Naive thymus-derived CD8-positive, alpha-beta T cell (primary cell): ENCODE measurements at places on chromosomes 2 and 18.
A peak's percentile ranks its signal among the peaks of the same experiment; 100 is the strongest.

DNA sequence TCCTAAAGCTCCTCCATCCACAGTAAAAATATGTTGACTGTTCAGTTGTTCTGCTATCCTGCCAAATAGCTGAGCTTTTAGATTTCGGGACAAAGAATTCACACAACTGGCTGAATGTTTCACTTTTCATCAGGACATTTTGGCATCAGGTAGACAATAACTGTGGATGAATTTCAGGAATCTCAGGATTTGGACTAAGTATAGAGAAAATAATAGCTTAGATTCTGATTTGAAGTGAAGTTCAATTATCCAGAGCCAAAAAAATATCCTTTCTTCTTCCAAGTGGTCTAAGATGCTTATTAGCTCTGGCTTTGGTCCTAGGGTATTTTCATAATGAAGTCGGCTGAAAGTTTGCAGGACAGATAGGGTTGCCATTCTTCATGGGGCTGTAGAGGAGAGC lies 16.1 kb downstream of the KCNE4 start:
- no peaks in the 10 kb centered on the region for H3K4me1 ChIP-seq
- no peaks in the 10 kb centered on the region for H3K36me3 ChIP-seq
- H3K27me3 ChIP-seq, result peaks cover 13% of the 10 kb centered on the region
- no peak overlapping the region for H3K27ac ChIP-seq
- DNase-seq, result no peak

- peak overlapping the region; percentile 100 for H3K27ac ChIP-seq
- no peaks in the 10 kb centered on the region for H3K27me3 ChIP-seq
- peak overlapping the region; percentile 100 for H3K4me3 ChIP-seq
- peak; percentile 35 for DNase-seq
- no peaks in the 10 kb centered on the region for H3K36me3 ChIP-seq
- peaks cover 18% of the 10 kb centered on the region for H3K4me1 ChIP-seq
Observed at GRCh38 chr2:74481961-74482800, 617 bp downstream of the CCDC142 start.

GRCh38 chr2:37573451-37574388 lies 97.7 kb downstream of the CDC42EP3 start:
- no peak overlapping the region for H3K27ac ChIP-seq
- H3K27me3 ChIP-seq, result no peaks in the 10 kb centered on the region
- no peaks in the 10 kb centered on the region for H3K36me3 ChIP-seq
- DNase-seq, result no peak
- H3K4me3 ChIP-seq, result no peak overlapping the region

DNA sequence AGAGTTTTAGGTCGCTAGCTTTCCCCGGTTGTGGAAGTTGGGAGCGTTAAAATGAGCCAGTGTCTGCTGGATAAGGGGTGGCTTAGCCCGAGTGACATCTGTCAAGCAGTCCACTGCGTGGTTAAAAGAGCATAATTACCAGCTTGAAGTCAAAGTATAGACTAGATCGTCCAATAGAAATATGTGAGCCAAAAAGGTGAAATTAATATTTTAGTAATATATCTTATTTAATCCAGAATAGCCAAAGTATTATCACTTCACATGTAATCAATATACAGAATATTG lies 654 bp downstream of the COMMD1 start:
- no peak for DNase-seq
- no peaks in the 10 kb centered on the region for H3K27me3 ChIP-seq
- peak overlapping the region; percentile 97 for H3K27ac ChIP-seq
- H3K36me3 ChIP-seq, result peaks cover 5% of the 10 kb centered on the region
- peak overlapping the region; percentile 96 for H3K4me3 ChIP-seq

DNA sequence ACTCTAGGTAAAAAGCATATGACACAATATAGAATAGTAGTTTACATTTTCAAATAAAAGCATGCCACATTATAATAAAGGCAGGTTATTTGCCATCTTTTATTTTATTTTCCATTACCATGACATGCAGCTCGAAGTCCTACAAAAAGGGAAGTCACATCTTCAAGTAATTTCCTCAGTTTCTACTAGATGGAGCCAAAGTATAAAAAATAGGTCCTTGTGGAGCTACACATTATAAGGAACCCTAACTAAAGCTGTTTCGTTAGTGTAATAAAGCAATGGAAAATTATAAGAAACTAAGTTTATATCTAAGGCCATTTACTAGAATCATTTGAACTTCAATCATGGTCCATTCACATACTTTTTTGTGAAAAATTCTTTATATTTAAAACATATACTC lies 674.5 kb downstream of the KCNJ3 start:
- DNase-seq, result no peak
- no peaks in the 10 kb centered on the region for H3K27me3 ChIP-seq
- no peaks in the 10 kb centered on the region for H3K36me3 ChIP-seq
- H3K27ac ChIP-seq, result no peak overlapping the region
- H3K4me1 ChIP-seq, result no peaks in the 10 kb centered on the region
- no peak overlapping the region for H3K4me3 ChIP-seq

GRCh38 chr18:26004832-26005231 lies 85.6 kb downstream of the SS18 start:
- no peak overlapping the region for H3K4me3 ChIP-seq
- H3K27me3 ChIP-seq, result no peaks in the 10 kb centered on the region
- no peaks in the 10 kb centered on the region for H3K4me1 ChIP-seq
- H3K36me3 ChIP-seq, result no peaks in the 10 kb centered on the region
- DNase-seq, result no peak

GRCh38 chr2:21773168-21773567 lies 649.4 kb downstream of the TDRD15 start:
- H3K4me1 ChIP-seq, result no peaks in the 10 kb centered on the region
- no peak overlapping the region for H3K27ac ChIP-seq
- peaks cover 4% of the 10 kb centered on the region for H3K36me3 ChIP-seq
- no peak for DNase-seq
- H3K27me3 ChIP-seq, result no peaks in the 10 kb centered on the region
- H3K4me3 ChIP-seq, result no peak overlapping the region

DNA sequence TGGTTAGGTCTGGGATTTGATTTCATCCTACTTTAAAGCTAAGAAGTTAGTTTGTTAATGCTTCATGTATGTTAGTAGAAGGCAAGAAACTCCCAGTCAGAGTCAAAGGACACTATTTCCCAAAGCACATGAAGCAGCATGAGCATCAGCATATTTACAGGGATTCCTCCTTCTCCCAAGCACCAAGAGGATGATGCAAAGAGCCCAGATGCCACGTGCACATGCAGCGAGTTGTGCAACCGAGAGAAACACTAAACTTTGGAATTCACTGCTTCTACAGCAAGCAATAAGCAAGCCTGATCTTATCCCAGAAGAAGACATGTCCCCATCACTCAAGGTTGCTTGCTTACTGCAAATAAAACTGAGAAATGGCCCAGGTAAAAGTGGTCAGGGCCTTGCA lies 32.5 kb downstream of the CPO start:
- peaks cover 6% of the 10 kb centered on the region for H3K27me3 ChIP-seq
- H3K4me1 ChIP-seq, result no peaks in the 10 kb centered on the region
- DNase-seq, result no peak
- no peak overlapping the region for H3K4me3 ChIP-seq
- no peaks in the 10 kb centered on the region for H3K36me3 ChIP-seq

DNA sequence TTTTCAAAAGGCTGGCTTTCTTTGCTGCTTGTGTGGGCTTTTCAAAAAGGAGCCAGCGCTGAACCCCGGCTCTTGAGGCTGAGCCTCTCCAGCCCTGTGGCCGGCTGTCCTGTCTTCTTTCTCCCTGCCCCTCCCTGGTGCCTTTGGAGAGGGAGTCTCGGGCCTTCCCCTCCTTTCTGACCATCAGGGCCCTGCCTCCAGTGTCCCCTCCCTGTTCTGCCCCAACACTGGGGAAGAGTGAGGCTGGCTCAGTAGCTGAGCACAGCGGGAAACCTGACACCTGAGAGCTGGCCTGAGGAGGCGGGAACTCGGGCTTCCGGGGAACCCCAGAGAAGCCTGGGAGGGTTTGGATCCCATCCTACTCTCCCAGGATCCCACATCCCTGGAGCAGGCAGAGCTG lies 232.1 kb downstream of the LOXHD1 start:
- no peaks in the 10 kb centered on the region for H3K27me3 ChIP-seq
- DNase-seq, result no peak
- no peak overlapping the region for H3K27ac ChIP-seq
- no peak overlapping the region for H3K4me3 ChIP-seq
- no peaks in the 10 kb centered on the region for H3K36me3 ChIP-seq
- peaks cover 2% of the 10 kb centered on the region for H3K4me1 ChIP-seq

GRCh38 chr18:58911241-58911640 lies 46.6 kb downstream of the ZNF532 start:
- no peak for DNase-seq
- H3K4me1 ChIP-seq, result no peaks in the 10 kb centered on the region

DNA sequence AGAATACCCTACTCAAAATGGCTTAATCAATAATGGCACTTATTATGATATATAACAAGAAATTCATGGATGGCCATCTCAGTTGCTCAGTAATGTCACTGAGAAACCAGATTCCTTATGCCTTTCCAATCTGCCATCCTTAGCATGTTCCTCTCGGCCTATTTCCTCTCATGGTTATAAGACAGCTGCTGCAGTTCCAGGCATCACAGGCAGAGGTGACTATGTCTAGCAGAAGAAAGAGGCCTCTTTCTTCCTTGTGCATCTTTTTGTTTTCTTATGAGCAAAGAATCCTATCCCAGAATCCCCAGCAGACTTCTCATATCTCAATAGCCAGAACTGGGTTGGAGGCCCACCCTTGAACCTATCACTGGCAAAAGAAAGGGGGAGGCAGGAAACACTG lies 310.6 kb upstream of the SPRED2 start:
- H3K36me3 ChIP-seq, result no peaks in the 10 kb centered on the region
- DNase-seq, result no peak
- no peak overlapping the region for H3K4me3 ChIP-seq
- no peak overlapping the region for H3K27ac ChIP-seq
- peaks cover 3% of the 10 kb centered on the region for H3K4me1 ChIP-seq

DNA sequence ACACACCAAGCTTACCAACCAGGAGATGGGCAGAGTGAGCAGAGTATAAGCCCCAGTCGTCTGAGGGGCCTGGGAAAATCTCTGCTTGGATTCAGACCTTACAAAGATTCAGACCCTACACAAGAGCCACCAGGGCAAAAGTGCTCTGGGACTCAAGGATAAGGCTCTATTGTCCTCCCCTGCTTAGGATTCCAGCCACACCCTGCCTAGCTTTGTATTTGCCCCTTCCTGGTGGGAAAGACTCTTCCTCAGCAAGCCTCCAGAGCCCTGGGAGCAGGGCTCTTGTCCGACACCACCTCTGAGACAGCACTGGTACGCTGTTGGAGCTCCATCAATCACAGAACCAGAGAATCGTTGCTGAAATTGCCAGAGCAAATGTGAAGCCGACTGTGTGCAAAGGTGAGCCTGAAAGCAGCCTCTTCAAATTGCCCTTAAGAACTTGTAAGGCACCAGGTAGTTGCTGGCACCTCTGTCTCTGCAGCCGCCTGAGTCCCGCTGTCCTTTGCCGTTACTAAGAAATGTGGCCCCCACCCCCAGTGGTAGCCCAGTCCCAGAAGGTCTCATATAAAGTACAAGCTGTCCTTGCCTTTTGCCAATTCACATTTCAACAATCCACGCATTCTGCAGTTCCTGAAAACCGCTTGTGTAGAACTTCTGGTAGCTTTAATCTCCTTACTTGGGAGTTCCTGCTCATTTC lies 148.7 kb downstream of the CTIF start:
- H3K27me3 ChIP-seq, result peaks cover 2% of the 10 kb centered on the region
- no peak overlapping the region for H3K27ac ChIP-seq
- no peak for DNase-seq
- no peak overlapping the region for H3K4me3 ChIP-seq
- no peaks in the 10 kb centered on the region for H3K36me3 ChIP-seq

DNA sequence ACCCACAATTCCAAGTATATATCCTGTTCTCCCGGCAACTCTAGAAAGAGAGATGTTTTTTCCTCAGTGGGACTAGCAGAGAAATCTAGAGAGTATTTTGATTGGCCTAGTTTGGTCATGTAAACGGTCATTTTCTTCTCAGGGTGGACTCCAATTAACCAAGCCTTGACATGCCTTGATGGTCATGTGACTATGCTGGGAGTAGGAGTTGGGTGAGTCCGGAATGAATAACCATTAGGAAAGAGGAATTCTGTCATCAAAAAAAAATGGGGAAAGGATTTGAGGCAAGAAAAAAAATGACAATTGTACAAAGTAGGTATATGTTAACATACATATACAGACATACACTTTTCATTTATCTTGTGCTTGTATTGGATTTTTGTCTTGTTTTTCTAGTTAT lies 248.2 kb upstream of the CDH20 start:
- no peaks in the 10 kb centered on the region for H3K27me3 ChIP-seq
- no peak overlapping the region for H3K27ac ChIP-seq
- DNase-seq, result no peak
- no peak overlapping the region for H3K4me3 ChIP-seq

- DNase-seq, result no peak
- no peak overlapping the region for H3K4me3 ChIP-seq
- H3K27me3 ChIP-seq, result peaks cover 9% of the 10 kb centered on the region
- no peak overlapping the region for H3K27ac ChIP-seq
- H3K4me1 ChIP-seq, result peaks cover 11% of the 10 kb centered on the region
- H3K36me3 ChIP-seq, result no peaks in the 10 kb centered on the region
Observed at GRCh38 chr2:174035981-174036742, 71.0 kb upstream of the SP3 start.

DNA sequence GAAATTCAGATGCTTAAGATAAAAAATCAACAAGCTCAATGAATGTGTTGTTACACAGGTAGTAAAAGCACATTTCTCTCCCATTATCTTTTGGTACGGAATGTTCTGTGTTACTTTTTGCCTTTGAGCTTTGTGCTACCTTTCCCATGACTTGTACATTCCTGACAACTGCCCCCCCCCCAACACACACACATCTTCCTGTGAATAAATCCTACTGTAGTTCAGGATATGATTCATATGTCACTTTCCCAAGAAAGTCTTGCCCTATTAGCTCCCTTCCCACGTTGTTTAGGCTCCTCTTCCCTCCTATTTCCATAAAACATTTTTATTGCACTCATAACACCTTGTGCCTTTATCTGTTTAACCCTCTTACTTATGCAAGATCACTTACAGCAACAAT lies 442.6 kb upstream of the LRATD1 start:
- H3K36me3 ChIP-seq, result no peaks in the 10 kb centered on the region
- H3K4me1 ChIP-seq, result no peaks in the 10 kb centered on the region
- no peak overlapping the region for H3K27ac ChIP-seq
- H3K4me3 ChIP-seq, result no peak overlapping the region
- no peak for DNase-seq

- no peaks in the 10 kb centered on the region for H3K36me3 ChIP-seq
- H3K4me1 ChIP-seq, result no peaks in the 10 kb centered on the region
- H3K27ac ChIP-seq, result no peak overlapping the region
- H3K4me3 ChIP-seq, result no peak overlapping the region
Observed at GRCh38 chr2:66814916-66815315, 380.0 kb downstream of the MEIS1 start.

DNA sequence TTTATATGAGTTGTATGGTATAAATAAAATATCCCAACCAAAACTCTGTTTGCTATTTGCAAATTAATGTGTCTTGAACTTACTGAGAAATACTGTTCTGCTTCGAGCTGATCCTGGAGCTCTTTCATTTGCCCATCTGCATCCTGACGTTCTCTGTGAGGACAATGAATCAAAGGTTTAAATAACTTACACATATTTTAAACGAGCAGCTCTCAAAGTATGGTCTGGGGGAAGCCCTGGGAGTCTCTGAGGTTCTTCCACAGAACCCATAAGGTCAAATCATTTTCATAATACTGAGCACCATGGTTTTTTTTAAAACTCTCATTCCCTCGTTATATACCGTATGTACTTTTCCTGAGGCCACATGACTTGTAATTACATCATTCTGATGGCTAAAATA lies 46.7 kb downstream of the SLC66A3 start:
- H3K4me3 ChIP-seq, result no peak overlapping the region
- no peaks in the 10 kb centered on the region for H3K27me3 ChIP-seq
- no peak for DNase-seq
- H3K36me3 ChIP-seq, result peaks cover 9% of the 10 kb centered on the region
